ENCODE measurements at places on chromosomes 1 and 21.

GRCh38 chr1:227790034-227790400 lies 25.5 kb upstream of the PRSS38 start:
- no peak for DNase-seq

- peak; percentile 5 for DNase-seq
These were observed 125.1 kb downstream of the CRB1 start for GRCh38 chr1:197393105-197393504.

GRCh38 chr1:185935360-185935759 lies 201.2 kb downstream of the HMCN1 start:
- no peak for DNase-seq

GRCh38 chr21:45332981-45333582 lies 45.4 kb upstream of the POFUT2 start:
- DNase-seq: no peak

DNA sequence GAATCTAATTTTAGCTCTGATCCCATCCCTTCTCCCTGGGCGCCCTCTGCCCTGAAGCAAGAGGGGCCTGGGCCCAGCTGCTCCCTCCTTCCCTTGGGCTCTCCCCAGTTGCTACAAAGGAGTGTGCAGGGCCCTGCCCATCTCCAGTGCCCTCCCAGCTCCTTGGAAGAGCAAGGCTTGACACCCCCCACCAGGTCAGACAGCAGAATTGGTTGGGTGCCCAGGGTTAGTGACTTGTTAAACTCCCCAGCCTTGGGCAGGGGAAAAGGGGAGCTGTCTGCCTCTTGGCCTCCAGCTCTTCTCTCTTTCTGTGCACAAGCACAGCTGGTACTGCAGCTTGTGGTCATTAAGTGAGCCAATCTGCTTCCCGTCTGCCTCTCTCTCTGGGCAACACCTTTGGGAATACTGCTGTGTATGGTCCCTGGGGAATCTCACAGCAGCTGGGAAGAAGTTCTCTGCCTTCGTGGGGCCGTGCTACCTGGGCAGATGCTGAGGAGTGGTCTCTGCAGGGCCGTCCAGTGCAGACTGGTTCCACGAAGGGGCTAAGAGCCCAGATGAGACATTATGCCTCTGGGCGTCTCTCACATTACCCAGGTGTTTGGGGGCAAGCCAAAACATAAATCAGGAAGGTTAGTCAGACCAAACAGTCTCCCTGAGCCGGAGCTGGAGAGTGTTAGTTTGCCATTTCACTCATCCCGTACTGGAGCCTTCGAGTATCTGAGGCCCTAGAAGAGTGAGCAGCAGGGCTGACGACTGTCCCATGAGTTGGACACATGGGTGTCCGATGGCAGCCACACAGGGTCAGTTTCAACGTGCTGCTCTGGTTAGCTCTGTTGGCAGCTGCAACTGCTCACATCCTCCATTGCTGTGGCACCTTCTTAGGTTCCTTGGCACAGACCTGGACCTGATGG lies 37.3 kb downstream of the TMEM53 start:
- no peak for DNase-seq

DNA sequence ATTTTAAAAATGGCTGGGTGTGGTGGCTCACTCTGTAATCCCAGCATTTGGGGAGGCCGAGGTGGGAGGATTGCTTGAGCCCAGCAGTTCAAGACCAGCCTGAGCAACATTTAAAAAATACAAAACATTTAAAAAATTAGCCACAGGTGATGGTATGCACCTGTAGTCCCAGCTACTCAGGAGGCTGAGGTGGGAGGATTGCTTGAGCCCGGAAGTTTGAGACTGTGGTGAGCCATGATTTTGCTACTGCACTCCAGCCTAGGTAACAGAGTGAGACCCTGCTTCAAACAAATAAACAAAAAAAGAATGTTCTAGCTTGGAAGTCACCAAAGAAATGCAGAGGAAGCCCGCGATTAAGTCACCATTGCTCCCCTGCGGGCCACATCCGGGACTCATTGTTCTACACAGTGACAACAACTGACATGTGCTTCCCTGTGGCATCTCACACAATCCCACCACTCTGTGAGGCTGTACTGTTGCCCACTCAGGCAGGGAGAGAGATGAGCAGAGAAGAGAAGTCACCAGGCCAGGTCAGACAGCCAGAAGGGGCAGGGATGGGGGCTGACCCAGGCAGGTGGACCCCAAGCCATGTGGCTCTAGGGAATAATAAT lies 18.4 kb upstream of the SPATC1L start:
- DNase-seq: no peak

Data from CD4-positive, alpha-beta T cell treated with Interleukin-21 for 1 hour (primary cell).